ENCODE measurements at places on chromosomes 7 and 10.

- no peak for DNase-seq
Measured at GRCh38 chr10:28991333-28992270, 297.3 kb upstream of the LYZL1 start.

- DNase-seq: no peak
Measured at GRCh38 chr10:100735337-100736143, 9.8 kb upstream of the PAX2 start.

- no peak for DNase-seq
Measured at GRCh38 chr7:12930534-12930933, 243.1 kb downstream of the ARL4A start.

GRCh38 chr10:84837041-84837812 lies 508.8 kb downstream of the CCSER2 start:
- DNase-seq: no peak

DNA sequence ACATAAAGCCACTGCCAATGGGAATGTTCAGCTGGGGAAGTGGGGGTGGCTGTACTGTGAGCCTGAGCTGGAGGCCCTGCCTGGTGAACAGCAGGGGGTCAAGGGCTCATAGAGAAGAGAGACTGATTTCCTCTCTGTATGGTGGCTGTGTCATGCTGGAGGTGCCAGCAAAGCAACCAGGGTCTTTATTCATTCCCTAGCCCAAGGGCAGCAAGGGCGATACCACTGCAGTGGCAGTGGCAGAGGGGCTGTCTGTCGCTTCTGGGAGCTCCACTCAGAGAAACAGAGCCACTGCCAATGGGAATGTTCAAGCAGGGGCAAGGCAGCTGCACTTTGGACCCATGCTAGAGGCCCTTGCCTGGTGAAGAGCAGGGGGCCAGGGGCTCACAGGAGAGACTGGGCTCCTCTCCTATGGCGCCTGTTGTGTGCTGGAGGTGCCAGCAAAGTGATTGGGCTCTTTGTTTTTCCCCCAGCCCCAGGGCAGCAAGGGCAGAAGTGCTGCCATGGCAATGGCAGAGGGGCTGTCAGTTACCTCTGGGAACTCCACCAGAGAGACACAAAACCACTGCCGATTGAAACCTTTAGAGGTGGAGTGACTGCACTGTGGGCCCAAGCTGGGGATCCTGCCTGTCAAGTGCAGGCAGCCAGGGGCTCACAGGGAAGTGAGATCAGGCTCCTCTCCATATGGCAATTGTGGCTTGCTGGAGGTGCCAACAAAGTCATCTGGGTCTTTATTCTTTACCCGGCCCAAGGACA lies 545.1 kb downstream of the SH2D4B start:
- DNase-seq: no peak

DNA sequence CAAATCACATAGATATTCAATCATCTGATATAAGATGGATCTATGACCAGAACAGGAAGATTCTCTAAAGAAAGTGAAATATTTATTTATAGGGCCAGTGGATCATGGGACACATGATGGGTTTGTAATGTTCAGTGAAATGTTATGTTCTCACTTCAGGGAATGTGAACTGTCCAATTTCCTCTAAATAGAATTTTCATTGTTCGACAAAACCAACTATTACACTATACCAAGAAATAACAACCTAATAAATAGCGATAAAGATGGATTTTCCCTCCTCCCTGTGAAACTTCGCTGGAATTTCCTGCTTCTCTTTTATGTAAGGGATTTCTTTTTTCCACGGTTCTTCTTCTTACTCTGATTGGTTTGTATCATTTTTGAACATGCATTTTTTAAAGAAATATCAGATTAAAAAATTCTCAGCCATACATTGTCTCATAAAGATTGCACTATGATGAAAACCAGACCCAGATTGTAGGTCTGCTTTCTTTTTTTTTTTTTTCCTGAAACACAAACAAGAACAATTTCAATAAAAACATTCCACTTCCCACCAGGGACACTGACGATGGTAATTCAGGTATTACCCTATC lies 139.8 kb upstream of the ZEB1 start:
- DNase-seq: no peak

DNA sequence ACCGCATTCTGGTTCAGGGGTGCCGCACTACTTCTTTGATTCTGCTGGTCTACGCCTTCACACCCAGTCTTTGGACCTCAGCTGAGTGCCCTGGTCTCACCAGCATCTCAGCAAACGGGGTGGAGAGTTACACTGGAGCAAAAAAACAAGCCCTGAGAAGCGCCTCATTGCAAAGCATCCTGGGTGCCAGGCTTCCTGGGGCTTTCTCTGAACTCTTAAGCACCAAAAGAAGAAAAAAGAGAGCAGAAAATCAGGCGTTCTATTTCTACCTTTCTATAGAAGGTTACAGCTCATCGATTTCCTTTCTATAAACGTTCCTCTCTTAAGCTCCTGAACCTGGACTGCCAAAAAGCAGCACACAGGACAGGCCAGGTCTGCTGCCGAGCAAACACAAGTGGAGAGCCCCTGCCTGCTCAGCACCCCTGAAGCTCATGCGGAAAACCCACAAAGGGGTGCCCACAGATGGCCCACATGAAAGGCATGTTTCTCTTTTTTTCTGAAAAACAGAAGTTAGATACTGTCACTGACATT lies 217.9 kb downstream of the SFMBT2 start:
- no peak for DNase-seq

DNA sequence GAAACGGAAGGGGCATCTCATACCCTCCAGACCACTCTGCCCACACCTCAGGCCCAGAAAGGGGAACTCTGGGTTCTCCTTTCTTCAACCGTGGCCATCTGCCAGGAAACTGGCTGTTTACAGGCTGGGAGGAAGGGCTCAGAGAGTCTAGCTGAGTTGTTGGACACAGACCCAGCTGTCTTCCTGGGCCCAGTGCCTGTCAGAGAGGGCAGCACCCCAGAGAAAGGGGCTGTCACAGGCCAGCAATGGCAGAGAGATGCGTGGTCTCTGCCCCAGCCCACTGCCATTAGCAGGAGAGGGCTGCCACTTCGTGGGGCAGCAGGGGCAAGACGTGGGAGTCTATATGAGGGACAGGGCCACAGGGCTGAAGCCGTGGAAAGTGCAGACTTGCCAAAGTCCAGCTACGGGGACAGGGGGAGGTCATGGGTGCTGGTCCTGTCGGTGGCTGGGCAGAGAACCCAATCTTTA lies 11.0 kb downstream of the GRID1 start:
- no peak for DNase-seq

DNA sequence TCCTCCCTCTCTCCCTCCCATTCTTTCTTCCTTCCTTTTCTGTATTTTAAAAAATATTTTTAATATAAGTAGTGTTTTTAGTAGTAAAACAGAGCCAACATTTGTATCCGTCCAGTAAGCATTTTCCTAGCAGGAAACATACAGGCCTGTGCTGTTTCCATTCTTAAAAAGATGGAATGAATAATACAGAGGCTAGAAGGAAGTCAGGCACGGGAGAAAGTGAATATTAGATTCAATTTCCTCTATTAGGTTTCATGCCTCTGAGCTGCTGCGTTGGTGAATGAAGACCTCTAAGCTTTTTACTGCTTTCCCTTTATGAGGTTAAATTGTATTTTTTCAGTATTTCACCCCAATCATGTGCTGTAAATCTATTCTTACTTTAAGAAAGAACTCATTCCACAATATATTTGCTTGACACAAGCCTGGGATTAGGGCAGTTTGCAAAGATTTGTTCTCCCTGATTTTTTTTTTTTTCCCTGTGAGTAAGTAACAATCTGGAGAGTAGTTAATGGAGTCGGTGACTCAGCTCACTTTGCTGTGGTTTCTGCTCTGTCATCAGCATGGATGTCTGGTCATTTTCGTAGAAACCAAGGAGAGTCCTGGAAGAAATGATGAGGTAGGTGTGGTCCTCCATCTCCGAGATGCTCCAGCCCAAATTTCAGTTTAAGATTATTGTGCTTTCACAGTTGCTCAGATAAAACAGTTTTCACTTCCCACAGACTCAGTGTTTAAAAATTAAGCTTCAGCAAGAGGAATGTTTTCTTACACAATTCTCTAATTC lies 76.1 kb upstream of the PITRM1 start:
- DNase-seq: no peak

- DNase-seq: no peak
Measured at GRCh38 chr10:88831709-88832108, 19.9 kb downstream of the ANKRD22 start.

DNA sequence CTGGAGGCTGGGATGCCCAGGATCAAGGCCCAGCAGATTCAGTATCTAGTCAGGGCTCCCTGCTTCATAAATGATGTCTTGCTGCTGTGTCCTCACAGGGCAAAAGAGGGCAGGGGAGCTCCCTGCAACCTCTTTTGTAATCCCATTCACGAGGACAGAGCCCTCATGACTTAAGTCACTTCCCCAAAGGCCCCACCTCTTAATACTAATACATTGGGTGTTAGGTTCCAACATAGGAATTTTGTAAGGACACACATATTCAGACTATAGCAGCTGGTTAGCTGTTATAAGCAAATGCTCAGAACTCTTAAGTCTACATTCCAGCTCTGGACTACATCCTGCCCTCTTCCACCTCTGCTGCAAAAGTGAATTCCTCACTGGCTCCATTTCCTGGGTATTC lies 63.0 kb downstream of the VOPP1 start:
- DNase-seq: no peak

DNA sequence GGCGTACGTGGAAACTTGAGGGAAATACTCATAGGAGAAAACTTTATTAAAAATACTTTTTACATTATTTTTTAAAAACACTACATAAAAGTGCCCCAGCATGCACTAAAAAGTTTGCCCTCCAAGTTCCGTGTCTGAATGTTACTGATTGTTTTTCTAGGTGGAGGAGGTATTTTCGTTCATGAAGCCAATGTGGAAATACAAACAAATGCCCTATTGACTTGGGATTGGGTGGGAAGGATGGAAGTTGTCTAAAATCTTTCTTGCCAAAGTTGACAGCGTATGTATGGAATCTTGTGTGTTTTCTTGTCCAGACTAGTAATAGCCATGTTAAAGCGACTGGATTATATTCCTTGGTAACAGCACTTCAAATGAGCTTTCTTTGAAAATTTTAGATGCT lies 1.2 kb downstream of the PROSER2 start:
- no peak for DNase-seq

DNA sequence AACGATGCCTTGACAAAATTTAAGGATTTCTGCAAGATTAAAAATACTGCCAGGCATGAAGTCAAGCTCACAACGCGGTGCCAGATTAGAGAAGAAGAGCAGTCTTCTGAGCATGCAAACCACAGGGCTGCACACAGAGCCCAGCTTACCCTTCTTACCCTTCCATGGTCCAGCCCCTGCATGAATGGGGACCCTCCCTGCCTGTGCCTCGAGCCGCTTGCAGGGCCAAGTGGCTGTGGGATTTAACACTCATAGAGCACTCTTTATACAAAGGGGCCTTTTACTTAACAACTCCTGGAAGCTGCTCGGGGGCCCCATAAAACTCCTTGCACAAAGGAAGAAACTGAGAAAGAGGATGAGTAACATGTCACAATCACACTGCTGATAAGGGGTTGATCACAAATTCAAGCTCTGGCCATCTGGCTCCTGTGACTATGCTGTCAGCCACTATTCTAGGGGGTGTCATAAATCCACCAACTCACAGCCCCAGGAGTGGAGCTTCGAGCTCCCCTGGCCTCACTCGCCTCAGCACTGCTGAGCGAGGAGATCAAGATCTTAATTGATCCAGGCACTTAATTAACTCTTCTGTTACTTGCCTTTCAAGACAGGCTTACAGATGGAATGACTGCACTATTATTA lies 514.8 kb downstream of the TNS3 start:
- no peak for DNase-seq

GRCh38 chr10:93807371-93807770 lies 49.6 kb downstream of the LGI1 start:
- DNase-seq: no peak

DNA sequence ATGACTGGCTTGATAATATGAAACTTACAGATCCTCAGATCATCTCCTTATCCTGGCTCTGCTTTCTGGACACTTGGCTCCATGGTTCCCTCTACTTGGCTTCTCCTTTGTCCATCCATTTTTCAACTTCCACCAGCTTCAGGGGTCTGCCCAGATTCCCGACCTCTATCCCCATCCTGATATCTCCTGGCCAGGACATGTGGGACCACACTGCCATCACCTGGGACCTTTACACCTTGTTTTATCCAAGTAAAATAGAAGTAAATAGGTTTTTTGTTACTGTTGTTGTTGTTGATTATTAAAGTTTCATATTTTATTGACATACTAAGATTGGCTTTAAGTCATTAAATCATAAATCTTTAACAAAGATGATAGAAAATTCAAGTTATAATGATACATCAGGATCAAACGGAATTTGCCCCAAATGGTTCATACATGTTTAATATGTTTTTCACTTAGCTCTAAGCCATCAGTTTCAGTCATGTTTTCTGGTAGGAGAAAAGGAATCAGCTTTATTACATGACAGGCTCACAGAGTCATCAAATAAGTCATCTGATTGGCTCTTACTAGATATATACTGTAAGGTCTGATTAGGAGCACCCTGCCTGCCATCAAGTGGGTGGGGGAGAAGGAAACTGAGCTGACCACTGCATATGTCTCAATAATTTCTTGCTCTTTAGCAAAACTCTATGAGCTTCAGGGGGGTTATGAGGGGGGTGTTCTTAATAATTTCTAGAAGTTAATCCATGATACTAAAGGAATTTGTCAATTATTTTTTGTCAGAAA lies 111.5 kb upstream of the AHR start:
- DNase-seq: no peak

DNA sequence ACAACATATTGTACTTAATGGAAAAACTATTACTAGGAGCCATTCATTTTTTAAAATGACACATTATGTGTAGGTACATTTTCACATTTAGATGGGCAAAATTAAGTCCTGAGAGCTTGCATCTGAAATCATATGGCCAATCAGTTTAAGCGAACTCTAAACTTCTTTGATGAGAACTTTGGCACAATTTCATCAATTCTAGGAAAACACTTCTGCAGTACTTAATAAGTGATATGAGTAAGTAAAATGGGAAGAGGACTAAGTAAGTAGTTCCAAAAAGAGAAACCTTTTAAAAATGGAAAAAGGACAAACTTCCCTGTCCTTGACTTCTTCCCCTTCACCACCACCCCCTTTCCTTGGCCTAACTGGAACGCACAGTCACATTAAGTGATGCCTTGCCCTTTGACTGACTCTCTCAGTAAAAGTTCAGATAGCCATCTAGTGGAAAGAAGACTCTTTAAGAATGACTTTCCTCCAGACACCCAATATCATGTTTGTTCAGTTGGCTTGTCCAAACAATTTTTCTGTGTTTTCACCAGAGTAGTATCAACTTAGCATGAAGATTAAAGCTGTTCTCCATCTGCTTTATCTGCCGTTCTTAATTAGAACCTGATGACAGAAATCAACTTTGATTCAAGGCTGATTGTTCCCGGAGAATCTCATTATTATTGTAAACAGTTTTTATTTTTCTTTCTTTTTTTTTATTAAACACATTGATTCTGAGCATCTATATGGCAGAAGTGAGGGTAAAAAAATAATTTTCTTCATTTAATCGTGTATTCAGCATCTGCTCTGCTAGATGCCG lies 45.1 kb downstream of the CNNM2 start:
- no peak for DNase-seq

- no peak for DNase-seq
Measured at GRCh38 chr10:130242513-130242912, 106.3 kb downstream of the GLRX3 start.

- peak; percentile 14 for DNase-seq
Measured at GRCh38 chr10:72001033-72001395, 36.8 kb downstream of the CHST3 start.
